ENCODE measurements at places on chromosomes 5 and 9.
A peak's percentile ranks its signal among the peaks of the same experiment; 100 is the strongest.

- DNase-seq, result no peak
These were observed 271.9 kb upstream of the ST8SIA4 start for GRCh38 chr5:101174981-101175380.

DNA sequence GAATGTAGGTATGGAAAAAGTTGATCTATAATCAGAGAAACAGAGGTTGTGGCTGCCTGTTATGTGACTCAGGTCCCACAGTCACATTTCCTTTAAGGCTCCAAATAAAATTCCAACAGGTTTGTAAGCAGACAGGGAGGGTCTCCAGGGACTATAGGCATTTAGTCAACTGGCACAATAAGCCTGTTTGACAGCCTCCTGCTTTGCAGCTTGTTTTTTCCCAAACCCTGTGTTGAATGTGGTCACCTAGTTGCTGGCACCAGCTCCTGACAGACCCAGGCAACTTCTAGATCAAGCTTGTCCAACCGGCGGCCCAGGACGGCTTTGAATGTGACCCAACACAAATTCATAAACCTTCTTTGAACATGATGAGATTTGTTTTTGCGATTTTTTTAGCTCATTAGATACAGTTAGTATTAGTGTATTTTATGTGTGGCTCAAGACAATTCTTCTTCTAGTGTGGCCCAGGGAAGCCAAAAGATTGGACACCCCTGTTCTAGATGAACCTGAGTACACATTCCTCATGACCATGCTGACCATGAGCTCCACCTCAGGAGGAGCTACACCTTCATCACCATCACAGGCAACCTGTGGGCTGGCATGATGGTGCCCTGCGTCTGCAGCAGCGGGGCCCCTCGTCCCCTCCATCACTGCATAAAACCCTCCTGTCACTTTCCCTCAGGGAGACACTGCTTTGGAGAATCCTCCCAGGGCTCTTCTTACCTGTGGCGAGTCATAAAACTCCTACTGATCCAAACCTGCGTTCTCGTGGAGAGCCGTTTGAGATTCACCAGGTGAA is 15.7 kb upstream of the GRHPR start:
- DNase-seq, result no peak

- DNase-seq, result no peak
These were observed 1356.4 kb downstream of the EFNA5 start for GRCh38 chr5:106314221-106314824.

DNA sequence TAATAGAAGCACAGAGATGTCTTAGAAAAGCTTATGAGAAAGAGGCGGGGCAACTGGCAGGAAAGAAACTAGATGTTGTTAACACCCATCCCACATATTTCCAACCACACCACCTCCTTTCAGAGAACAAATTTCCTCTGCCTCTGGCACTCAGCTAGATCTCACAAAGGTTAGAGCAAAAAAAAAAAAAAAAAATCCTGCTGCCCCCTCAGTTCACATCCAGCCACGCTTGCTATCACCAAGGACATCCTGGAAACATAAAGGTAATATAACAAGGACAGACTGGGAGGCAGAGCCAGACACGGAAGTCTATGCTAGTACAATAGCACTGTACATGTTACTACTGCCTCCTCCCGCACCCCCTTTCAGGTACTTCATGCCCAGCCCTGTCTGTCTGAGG is 238.0 kb upstream of the PTGER4 start:
- DNase-seq, result peak; percentile 62

DNA sequence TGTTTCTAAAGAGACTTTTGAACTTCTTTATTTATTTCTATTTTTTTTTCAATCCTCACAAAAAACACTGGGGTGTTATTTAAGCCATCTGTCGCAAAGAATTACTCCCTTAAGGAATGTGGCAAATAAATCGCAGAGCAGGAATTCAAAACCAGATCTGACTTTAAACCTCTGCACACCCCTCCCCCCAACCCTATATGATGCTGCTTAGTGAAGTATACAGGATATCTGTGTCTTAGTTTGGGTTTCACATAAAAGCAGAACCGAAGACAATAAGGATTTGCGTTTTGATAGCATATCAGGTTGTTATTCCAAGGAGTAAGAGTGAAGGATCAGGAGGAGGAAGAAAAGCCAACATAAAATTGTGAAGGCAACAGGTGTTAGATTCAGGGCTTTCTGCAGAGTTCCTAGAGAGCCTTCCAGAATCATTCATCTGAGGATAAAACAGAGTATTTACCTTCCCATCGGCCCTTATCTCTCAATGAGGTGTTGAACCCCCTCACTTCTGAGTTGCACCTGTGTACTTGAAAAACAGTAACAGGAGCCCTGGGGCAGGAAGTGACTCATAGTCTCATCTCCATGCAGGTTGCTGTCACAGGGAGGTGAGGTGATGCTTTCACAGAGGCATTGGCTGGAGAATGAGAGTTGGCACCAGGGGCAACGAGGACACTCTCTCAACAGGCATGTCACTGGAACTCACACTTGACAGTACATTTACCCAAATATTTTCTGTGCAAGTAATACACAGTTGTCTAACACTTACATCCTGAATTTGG is 33.5 kb upstream of the DMRT3 start:
- no peak for DNase-seq

DNA sequence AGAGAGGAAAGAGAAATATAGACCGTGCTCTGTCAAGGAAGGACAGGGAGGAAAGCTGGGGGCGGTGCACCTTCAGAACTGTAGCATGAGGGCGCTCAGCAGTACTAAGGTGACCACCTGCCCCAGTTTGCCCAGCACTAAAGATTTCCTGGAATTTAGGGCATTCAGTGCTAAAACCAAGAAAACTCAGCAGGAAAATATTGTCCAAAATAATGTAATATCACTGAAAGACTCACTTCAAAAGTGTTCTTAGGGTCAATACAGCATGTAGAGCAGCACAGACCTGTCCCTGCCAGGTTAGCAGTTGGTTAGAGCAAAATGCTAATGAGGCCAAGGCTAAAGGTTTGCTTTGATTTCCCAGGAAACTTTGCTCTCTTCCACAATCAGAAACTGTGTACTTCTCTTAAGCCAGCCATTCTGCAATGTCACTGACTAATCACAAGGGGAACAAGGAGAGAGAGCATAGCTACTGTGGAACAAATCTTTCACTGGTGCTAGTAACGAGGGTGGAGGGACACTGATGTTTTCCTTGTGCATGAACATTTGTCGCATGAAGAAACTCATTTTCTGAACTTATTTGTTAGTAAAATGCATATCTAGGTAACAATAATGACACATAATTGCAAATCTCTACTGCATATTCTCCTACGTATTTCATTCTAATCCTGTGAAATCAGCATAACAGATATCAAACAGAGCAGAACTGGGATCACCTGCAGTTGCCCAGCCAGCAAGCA is 53.0 kb upstream of the GRAMD2B start:
- DNase-seq, result no peak
